ACHN (cell line): ENCODE measurements at places on chromosomes 4 and X.
A peak's percentile ranks its signal among the peaks of the same experiment; 100 is the strongest.

- no peak for DNase-seq
Measured at GRCh38 chrX:118249146-118249545, 96.8 kb upstream of the WDR44 start.

- DNase-seq: no peak
Measured at GRCh38 chr4:141501931-141502330, 134.5 kb upstream of the IL15 start.

GRCh38 chrX:41695426-41695825, 6.7 kb downstream of the GPR34 start:
- no peak for DNase-seq

- no peak for DNase-seq
Measured at GRCh38 chr4:52288212-52288855, 237.2 kb downstream of the SPATA18 start.

- DNase-seq: no peak
Measured at GRCh38 chrX:69535661-69536060, 31.5 kb downstream of the NALF2 start.

GRCh38 chrX:8782595-8782994, 18.6 kb downstream of the FAM9A start:
- no peak for DNase-seq

DNA sequence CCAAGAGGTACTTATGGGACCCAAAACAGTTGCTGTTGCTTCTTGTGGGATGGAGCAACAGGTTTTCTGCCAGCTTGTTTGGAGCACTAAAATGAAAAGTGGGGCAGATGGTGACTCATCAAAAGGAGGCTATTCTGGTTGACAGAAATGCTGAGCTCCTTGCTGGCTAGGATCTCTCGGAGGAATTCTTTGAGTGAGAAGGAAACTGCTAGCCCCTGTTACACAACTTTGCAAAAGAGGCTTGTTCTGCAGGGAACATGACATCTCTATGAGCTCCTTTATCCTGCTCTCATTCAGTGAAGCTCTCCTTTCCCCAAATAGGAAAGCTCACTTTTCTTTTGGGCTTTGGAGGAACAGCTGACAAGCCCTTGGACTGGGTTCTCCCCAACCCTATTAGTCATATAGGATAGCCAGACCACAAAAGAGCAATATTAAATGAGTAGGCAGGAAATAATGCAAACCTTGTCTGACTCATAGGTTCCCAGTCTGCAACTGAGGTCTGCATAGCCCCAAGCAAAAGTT, 108.3 kb downstream of the CDS1 start:
- DNase-seq: peak; percentile 73

DNA sequence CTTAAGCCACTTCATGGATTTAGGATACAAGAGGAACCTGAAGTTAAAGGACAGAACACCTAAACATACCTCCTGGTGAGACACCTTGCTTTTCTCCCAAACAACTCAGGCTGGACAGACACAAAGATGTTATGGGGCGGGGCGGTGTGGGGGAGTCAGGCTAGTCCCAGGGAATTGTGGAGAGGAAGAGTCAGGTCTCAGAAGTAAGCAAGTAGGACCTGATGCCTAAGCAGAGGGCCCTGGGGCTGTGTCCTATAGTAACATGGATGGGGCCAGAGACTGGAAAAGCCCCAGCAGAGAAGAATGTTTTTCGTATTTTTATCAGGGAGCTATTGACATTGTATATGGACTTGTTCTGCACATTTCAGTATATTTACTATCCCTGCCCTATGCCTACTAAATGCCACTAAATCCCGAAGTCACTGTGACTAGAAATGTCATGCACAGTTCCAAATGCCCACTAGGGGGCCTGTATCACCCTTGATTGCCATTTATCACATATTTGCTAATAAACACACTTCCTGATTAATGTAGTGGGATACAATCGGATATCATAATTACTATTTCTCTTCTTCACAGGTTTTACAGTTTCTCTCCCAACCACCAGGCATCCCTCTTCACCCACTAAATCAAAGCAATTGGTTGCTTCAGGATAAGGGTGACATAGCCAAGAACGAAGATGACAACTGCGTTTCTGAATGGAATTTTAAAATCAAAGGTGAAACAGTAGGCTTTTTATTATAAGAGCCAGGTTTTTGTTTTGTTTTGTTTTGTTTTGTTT, 23.8 kb upstream of the ARHGAP10 start:
- DNase-seq: peak; percentile 42
